ENCODE measurements at places on chromosomes 12 and 14. TPM values are rescaled to one million over a fixed set of nuclear protein-coding genes. Genes with fewer than 3 reads are reported as not detected.

PTGDR gene
- total RNA-seq: not detected

CPM gene
- 5.3 TPM for total RNA-seq

TMTC3 gene
- 12.2 TPM for total RNA-seq

NINJ2 gene
- total RNA-seq: 1.1 TPM

Measured in A549 treated with GW870086 at 1 μM for 4 hours (cell line).